Skin of body (tissue), 3 donors: ENCODE measurements at places on chromosomes 16 and 17. TPM values are rescaled to one million over a fixed set of nuclear protein-coding genes. Genes with fewer than 3 reads are reported as not detected.

DNA sequence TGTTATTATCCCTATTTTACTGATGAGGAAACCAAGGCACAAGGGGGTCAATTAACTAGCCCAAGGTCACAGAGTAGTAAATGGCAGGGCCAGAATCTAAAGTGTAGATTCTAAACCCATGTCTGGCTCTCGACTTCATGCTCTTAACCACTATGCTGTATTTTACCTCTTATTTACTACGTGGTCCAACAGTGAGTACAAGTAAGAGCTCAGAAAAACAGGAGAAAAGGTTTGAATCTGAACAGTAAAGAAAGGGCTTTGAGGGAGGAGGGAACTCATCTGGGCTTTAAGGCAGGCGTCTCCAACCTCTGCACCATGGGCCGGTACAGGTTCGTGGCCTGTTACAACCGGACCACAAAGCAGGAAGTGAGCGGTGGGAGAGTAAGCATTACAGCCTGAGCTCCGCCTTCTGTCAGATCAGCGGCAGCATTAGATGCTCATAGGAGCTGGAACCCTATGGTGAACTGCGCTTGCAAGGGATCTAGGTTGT, 62.9 kb downstream of the SMURF2 start:
- DNase-seq, result no peak

- no peak for DNase-seq
These were observed 100.2 kb upstream of the CDH11 start for GRCh38 chr16:65222049-65222448.

The LDHD gene
- 7.5 TPM for total RNA-seq

- DNase-seq, result no peak
These were observed 147.8 kb downstream of the PRKCA start for GRCh38 chr17:66450008-66450851.

GRCh38 chr16:27315333-27316037, 1.7 kb downstream of the IL4R start:
- no peak for DNase-seq

The NPIPB4 gene
- 77.1 TPM for total RNA-seq

DNA sequence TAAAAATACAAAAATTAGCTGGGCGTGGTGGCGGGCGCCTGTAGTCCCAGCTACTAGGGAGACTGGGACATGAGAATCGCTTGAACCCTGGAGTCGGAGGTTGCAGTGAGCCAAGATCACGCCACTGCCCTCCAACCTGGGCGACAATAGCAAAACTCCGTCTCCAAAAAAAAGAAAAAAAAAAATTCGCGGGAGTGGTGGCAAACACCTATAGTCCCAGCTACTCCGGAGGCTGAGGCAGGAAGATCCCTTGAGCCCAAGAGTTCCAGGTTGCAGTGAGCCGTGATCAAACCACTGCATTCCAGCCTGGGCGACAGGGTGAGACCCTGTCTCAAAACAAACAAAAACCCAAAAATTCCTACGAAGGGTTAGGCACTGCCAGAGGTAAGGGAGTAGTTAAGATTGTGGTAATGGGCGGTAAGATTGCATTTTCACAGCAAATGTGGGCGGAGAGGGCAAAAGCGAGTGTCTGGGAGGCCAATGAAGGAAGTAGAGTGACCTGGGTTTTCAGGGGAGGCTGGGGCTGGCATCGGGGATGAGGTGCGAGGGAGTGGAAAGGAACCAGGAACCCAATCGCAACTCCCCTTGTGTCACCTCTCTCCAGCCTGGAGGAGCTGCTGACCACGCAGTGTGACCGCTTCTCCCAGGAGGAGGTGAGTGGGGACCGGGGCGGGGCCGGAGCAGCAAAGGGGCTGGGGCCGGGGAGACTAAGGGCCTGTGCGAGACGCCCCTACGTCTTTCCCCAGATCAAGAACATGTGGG, 2.6 kb downstream of the MYL11 start:
- no peak for DNase-seq

The ABCC12 gene
- total RNA-seq, result 0.10 TPM

DNA sequence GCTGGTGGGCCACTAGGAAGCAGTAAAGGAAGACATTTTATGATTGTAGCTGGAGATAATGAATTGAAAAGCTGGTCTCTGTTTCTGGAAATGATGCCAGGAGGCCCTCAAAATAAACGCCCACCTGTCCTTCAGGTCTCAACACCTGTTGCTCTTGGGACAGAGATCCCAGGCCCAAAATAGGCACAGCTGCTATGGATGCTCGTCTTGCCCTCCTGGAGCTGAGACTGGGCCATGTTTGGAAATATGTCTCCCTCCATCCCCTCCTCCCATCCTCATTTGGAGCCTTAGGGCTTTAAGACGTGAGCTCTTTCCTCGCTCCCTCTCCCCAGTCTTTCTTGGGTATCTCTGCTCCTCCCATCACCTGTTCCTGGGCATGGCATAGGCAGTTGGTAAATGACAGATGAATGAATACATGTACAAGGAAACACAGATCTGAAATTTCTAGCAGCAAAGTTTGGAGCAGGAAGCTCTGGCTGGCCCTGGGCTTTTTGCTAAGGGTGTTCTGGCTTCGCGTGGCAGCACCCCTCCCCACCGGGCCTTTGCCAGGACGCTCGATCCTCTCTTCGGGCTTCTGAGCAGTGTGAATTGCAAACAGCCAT, 33.3 kb downstream of the MYH3 start:
- DNase-seq, result no peak

The ZPBP2 gene
- total RNA-seq, result not detected

- no peak for DNase-seq
These were observed 182.4 kb downstream of the HS3ST4 start for GRCh38 chr16:25874196-25874595.
